Foreskin fibroblast (primary cell): ENCODE measurements at places on chromosomes 5 and 9.

DNA sequence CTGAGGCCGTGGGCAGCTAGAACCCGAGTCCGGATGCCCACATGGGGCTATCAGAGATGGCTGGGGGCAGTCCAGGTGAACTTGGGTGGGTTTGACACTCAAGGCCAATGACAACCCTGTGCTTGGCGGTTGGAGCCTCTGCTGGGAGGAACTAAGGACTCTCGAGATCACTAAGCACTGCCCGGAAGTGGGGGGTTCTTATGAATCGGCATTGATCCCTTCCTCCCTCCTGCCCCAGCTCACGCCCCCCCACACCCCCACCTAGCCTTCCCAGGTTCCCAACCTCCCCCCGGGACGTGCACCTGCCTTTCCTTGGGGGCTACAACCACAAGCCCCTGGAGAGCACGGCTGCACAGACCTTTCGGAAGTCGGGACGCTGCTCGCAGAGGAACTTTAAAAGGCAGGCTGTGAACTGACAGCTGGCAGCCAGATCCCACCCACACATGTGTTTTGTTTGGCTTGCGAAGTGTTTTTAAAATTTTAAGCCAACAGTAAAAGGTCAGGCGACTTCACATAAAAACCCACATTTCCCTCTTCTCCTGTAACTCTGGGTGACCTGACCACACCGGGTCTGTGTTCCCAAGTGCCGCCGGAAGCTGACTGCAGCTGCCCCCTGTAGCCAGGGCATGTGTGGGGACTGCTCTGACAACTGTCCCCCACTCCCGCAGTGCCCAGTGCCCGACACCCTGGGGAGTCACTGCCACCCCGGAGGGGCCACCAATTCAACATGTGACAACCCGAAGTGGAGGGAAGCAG lies 5.1 kb upstream of the RALGDS start:
- no peak for DNase-seq

- no peak for DNase-seq
These were observed 151.2 kb downstream of the TSSK1B start for GRCh38 chr5:113283558-113283957.

GRCh38 chr5:3825531-3826451 lies 230.2 kb downstream of the IRX1 start:
- DNase-seq, result no peak

GRCh38 chr5:163571744-163572143 lies 66.3 kb downstream of the MAT2B start:
- DNase-seq, result peak; percentile 82

- DNase-seq, result no peak
These were observed 192.1 kb downstream of the SMC2 start for GRCh38 chr9:104286187-104286586.

DNA sequence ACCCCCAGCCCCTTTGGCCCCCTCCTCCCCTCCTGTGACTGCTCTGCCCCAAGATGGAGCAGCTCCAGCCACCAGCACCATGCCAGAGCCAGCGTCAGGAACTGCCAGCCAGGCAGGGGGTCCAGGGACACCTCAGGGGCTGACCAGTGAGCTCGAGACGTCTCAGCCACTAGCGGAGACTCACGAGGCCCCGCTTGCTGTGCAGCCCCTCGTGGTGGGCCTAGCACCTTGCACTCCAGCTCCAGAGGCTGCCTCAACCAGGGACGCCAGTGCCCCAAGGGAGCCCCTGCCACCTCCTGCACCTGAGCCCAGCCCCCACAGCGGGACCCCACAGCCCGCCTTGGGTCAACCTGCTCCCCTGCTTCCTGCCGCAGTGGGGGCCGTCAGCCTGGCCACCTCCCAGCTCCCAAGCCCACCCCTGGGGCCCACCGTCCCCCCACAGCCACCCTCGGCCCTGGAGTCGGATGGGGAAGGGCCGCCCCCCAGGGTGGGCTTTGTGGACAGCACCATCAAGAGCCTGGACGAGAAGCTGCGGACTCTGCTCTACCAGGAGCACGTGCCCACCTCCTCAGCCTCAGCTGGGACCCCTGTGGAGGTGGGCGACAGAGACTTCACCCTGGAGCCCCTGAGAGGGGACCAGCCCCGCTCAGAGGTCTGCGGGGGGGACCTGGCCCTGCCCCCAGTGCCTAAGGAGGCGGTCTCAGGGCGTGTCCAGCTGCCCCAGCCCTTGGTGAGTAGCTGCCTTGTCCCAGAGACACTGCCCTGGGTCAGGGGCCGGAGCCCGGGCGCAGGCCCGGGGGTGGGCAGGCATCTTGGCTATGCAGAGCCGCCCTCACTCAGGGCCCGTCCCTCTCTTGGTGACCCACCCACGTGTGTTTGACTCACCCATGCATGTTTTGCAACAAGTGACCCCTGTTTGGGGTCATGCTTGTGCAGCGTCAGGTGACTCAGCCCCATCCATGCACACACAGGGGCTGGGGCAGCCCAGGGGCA lies 105.2 kb downstream of the WNK2 start:
- DNase-seq, result peak; percentile 41

DNA sequence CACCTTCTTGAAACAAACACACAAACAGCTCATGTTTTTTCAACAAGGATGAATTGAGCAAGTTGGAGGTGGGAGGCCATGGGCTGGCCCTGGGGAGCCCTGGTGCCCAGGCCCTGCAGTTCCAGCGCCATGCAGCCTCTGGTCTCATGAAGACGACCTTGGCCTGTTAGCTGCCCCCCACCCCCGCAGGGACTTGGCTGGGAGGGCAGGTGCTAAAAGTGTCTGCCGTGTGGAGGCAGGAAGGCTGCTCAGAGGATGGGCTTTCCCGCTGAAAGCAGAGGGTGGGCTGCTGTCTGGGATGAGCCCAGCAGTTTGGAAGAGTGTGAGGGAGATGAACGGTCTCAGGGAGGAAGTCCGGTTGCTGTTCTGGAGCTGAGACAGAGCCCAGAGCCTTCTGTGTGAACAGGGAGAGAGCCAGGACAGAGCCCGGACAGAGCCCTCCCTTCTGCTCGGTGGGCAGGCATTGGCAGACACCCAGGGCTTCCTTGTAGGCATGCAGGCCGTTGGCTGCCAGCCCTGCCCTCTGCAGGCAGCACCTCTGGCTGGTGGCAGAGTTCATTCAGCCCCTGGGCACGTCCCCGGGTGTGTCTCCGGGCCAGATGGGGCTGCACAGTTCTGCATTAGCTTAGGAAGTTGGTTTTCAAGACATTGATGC lies 18.7 kb downstream of the ROPN1L start:
- DNase-seq, result no peak

DNA sequence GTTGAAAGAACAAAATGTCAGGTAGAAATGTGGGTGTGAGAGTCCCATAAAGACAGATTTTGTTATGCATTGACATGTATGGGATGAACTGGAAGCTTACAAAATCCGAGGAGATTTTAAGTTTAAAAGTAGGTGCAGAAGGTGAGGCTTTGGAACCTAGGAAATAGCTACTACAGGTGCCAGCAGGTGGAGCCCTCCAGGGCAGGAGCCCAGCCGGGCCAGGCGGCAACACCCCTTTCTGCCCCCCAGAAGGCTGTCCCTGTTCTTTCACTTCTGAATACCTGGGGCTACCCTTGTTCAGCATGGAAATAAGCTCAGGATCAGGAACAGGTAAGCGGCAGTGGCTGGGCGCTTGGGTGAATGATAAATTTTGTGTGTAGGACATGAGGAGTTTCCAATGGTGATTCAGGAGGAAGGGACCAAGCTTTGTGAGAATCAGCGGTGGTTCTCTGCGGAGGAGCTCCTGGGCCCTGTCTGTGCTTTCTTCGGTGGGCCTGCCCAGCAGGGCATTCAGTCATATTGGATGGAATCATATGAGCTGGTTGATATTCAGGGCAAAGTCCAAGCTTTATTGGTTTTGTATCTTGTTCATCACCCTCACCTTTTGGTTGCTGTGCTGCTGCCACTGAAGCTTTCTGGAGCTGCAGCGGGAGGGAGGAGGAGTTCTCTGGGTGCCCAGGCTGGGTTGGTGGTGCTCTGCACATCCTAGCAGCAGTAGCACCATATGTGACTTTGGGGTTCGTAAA lies 12.3 kb downstream of the PCBD2 start:
- DNase-seq, result no peak

DNA sequence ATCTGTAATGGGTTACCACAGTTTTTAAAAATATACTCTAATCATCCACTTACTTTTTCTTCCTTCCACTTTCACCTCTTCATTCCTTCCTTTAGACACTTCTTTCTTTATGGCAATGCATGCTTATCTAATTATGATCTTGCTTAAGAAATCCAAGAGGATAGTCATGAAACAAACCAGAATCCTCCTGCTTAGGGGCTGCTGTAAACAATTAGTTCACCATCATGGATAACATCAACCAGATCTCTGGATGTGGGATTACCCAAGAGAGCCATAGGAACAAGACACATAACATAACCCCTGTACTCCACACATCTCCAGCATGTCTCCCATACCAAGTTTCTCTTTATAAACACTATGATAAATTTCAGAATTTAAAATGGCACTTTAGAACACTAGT lies 713.4 kb upstream of the PTPRD start:
- DNase-seq, result no peak

DNA sequence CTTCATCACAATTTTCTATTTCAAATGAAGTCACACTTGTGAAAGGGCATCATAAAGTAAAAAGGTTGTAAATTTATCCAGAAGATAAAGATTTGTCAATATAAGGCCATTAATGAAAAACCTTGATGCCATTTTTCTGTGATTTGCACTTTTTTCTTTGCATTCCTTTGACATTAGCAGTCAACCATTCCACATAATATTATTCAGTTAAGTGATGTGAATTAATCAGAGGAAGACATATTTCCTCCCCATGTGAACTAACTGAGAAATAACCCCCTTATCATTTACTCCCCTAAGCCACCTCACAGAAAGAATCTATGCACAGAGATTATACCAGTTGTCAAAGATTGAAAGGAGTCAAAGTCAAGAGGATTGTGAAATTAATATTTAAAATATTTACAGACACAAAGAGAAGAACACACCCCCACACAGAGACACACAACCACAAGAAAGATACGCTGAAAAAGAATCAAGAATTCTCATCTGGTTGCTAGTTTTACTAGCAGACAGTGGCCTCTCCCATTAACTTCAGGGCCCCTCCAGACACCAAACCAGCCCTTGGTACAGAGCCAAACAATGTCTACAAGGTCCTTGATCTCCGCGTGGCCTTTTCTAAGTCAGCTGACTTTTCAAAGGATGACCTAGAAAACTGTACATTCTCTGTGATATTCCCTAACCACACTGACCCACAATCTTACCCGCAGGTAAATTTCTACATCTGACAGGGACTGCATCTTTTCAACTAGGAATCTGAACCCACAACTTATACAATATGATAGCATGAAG lies 29.5 kb downstream of the GNAQ start:
- DNase-seq, result no peak

- DNase-seq, result peak; percentile 48
These were observed 27.9 kb downstream of the BDP1 start for GRCh38 chr5:71483355-71483754.

DNA sequence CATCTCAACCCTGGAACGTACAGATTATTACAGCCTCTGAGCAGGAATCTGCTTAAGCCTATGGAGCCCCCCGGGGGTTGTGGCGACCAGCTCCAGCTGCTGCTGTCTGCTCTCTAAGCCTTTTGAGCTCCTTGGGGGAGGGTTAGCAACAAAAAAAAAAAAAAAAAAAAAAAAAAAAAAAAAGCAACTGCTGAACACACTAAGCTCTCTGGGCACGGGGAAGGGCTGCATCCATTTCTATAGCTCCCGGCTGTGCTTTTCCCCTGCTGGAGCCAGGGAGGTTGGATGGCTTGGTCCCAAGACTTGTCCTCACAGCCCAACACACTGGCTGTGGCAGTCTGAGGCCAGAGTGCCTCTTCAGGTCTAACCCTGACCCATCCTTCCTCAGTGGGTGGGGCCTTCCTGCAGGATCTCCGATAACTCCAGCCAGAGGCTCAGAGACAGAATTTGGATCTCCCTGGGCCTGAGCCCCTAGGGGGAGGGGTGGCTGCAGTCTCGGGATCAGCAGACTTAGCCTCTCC lies 82.1 kb downstream of the FBN2 start:
- no peak for DNase-seq

DNA sequence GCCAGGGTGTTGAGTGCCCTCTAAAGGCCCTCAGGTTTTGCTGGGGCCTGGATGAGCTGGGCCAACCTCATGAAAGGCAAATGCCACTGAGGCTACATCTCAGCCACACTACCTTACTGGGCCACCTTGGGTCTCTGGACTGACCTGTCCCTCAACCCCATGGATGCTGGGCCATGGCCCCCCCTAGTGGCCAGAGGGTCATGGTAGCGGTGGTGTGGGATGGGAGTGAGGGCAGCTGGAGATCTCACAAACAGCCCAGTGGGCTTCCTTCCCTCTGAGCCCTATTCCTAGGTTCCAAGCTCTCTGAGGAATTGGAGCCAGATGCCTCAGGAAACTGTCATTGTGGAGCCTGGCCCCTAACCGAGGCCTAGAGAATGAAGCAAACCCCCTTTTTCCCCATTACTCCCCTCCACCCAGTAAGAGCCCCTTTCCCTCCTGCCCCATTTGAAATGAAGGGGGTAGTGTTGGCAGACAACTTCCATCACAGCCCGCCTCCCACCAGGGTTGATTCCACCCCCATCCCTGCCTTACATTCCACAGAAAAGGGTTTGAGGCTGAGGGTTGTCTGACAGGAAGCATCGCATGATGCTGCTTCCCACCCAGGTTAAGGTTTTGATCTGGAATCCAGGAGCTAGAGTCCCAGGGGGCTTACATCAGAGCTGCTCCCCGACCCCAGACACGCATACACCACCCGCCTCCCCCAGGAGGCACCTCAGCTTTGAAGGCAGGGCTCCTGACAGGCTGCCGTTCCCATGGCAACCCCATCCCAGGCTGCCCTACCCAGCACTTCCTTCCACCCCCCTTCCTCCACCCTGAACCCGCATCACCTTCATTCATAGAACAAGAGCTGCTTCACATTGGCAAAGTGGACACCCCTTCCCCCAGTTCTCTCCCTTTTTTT lies 63.9 kb downstream of the PCDH1 start:
- DNase-seq, result peak; percentile 39

DNA sequence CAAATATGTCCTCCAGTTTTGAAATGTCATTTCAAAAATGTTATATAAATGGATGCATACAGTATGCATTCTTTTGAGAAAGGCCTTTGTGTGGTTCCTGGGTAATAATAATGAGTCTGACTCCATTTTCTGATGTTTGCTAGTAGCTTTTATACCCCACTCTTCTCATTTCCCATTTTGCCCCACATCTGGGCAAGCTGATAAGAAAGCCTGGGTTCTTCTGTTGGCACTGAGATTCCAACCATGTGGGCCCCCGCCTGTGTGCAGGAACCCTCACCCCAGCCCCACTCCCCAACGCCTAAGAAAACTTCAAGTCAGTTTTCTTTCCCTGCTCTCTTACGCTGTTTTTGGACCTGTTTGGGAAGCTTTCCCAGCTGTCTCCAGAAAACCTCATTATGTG lies 89.4 kb downstream of the SNX18 start:
- no peak for DNase-seq

GRCh38 chr9:110187126-110187525 lies 20.8 kb downstream of the C9orf152 start:
- no peak for DNase-seq

- peak; percentile 16 for DNase-seq
These were observed 3.8 kb downstream of the MTMR12 start for GRCh38 chr5:32308946-32309345.
